ENCODE measurements at places on chromosomes 3 and 15.

- DNase-seq: no peak
Observed at GRCh38 chr15:85826756-85827515, 32.2 kb upstream of the KLHL25 start.

DNA sequence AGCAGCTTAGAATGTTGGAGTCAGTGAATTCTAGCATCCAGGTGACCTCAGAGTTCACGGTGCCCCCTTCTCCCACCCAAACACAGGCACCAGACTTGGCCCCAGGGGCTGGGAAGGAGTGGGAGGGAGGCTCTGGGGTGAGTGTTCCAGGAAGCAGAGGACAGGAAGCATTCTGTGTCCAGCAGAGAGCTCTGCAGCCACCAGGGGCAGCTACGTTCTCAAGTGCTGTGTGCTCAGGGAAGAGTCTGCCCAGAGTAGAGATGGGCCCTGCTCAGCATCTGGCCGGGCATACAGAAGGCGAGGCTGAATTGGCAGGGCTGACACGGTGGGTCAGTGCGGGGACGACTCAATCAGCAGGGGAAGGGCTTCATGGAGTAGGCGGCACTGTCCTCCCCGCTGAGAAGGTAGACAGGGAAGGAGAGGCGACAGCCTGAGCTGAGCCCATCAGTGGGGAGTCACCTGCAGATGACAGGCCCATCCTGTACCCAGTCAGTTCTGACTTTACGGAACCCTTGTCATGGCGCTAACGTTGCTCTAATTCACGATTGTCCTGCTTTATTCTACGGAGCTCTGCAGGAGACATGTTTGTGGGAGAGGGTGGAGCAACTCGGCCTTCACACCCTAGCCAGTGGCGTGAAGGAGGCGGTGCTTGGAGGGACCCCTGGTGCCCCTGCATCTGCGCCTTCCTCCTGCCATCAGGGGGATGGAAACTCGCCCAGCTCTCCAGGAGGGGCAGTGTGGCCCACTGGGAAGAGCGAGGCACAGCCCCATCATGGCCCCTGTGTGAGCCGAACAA, 82.2 kb downstream of the C3orf70 start:
- DNase-seq: no peak

GRCh38 chr15:40914486-40914885, 14.7 kb upstream of the DLL4 start:
- no peak for DNase-seq

DNA sequence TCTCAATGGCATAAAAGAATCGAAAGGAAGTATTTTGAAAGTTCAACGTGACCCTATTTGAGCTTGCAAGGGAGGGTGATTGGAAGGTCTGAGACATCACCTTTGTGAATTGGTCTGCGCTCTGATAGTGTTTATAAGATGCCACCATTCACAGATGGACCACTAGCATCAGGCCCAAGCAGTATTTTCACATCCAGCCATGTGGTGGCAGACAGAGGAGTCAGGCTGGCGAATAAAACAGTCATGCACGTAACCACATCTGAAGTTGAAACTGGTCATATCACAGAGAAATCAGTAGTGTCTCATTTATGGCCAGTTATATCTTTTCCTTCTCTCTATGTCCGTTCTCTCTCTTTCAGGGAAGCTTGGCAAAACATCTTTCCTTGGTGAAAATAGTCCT, 170.1 kb upstream of the ONECUT1 start:
- no peak for DNase-seq

DNA sequence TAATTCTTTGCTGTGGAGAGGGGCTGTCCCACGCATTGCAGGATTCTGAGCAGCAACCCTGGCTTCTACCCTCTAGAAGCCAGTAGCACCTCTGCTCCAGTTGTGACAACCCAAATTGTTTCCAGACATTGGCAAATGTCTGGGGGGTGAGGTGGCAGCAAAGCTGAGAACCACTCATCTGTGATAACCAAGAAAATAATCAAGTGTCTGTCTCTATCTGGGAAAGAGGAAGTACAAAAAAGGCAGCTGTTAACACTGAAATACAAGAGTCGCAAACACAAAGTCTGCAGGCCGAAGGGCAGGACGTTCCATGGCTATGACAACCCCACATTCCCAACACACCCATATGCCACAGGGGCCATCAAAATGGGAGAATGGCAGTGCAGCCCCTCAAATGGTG, 42.2 kb upstream of the GNB5 start:
- DNase-seq: no peak

- DNase-seq: no peak
Observed at GRCh38 chr3:115498898-115499297, 124.4 kb upstream of the GAP43 start.

GRCh38 chr3:134232151-134232550, 18.5 kb downstream of the RYK start:
- DNase-seq: peak; percentile 13

GRCh38 chr3:181133832-181134231, 144.3 kb upstream of the DNAJC19 start:
- DNase-seq: no peak

DNA sequence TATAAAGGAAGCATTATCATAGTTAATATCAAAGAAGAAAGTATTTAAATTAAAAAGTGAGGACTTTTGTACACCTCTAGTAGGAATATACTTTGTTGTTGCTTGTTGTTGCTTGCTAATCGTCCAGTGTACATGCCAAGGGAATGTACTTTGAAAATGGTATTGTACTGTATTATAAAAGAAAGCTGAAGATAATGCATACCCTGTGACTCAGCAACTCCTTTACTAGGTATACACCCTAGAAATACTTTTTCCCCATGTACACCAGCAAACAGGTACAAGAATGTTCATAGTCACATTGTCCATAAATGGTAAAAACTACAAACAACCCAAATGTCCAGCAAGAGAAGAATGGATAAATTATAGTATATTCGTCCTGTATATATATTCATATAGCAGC, 12.0 kb downstream of the TTBK2 start:
- no peak for DNase-seq

GRCh38 chr3:46695177-46695961, 1.9 kb upstream of the ALS2CL start:
- no peak for DNase-seq

- no peak for DNase-seq
Observed at GRCh38 chr3:41031401-41031800, 167.9 kb upstream of the CTNNB1 start.

GRCh38 chr3:47047673-47048072, 68.2 kb downstream of the NBEAL2 start:
- DNase-seq: no peak

GRCh38 chr15:31752065-31752762, 278.1 kb upstream of the CHRNA7 start:
- DNase-seq: no peak

DNA sequence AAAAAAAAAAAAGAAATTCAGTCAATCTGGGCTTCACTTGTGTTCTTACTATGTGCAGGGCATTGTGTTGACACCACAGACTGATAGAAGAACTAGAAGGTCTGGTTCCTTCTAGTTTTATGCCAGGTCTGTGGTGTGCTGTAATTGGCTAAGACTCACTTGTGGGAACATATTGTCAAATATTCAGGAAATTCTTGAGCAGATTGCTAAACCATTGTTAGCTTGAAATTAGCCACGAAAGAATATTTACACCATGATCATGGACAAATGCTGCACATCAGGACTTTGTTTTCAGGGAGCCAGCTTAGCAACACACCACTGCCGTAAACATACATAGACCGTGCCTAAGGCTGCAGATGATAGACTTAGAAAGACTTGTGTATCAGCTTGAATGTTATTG, 74.6 kb downstream of the GTPBP8 start:
- DNase-seq: no peak

DNA sequence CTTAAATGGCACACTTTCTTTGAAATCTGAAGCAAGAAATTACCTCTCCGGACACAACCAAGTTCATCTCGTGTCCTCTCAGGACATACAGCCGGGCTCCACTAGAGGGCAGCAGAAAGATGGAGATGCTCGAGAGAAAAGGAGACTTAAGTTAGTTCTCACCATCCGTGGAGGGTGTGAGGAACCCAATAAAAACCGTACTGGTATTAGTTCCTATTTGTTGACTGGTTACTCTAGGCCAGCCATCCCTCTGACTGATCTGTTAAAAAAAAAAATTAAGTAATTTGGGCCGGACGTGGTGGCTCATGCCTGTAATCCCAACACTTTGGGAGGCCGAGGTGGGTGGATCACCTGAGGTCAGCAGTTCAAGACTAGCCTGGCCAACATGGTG, 7.9 kb upstream of the CYP11A1 start:
- peak; percentile 85 for DNase-seq

DNA sequence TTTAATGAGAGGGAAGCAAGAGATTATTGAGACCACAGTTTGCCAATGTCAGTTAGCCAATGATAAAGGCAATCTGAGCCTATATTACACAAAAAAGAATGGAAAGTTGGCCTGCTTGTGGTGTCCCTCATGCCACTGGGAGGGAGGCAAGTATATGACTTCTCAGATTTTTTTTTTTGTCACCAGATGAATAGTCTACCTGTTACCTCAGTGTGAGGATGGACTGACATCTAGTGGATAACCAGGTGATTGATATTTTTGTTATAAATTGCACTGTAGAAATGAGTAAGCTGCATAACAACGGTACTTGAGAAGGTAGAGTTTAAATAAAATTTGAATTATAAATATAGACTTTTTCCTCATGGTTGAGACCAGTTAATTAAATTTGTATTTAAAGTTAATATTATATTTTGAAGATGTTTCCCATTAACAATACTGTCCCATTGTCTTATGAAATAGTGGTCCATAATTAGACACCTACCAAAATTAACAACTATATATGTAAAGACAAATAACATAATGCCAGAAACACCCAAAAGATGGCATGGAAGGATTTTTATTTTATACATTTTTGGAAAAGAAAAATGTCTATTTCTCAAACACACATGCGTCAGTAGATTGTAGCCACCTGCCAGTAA, 237.8 kb upstream of the GADL1 start:
- DNase-seq: peak; percentile 53

DNA sequence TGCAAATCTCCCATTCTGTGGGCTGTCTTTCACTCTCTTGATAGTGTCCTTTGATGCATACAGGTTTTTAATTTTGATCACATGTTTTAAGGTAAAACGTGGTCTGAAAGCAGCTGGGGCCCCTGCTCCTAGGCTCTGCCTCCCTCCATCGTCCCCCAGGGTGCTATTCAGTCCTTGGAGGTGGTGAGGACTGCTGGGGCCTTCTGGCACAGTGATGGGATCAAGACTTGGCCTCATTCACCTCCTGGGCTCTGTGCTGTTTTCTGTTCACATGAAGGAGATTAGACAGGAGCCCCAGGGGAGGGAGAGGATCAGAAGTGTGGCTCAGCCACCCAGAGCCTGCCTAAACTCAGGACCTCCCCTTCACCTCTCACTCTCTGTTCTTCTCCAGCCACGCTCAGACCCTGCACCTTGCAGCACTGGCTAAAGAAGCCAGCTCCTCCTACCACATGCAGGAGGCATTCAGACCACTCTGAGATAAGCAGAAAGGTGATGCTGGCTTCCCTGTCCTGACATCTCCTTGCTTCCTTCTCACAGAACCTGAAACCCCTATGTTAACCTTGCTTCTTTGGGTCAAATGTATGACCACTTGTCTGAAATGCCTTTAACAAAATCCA, 43.9 kb downstream of the PAQR5 start:
- DNase-seq: no peak

GRCh38 chr3:151262871-151263525, 15.3 kb downstream of the P2RY14 start:
- no peak for DNase-seq

- peak; percentile 62 for DNase-seq
Observed at GRCh38 chr3:149042789-149043386, 43.4 kb downstream of the HLTF start.

DNA sequence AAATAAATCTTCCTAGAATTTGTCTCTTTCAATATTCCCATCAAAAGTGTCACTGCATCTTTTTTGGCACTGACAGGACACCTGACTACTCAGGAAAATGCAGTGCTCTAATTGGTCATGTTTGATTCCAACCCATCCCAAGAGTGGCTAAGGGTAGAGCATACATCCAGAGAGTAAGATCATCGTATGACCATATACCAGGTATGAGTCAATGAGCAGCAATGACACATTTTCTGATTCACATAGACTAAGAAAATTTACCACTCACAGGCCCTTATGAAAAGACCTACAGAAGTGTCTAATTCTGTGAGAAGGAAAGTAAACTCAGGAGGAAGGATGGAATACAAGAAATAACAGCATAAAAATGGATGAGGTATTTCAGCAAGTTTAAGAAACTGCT, 434.2 kb downstream of the ZIC1 start:
- no peak for DNase-seq

DNA sequence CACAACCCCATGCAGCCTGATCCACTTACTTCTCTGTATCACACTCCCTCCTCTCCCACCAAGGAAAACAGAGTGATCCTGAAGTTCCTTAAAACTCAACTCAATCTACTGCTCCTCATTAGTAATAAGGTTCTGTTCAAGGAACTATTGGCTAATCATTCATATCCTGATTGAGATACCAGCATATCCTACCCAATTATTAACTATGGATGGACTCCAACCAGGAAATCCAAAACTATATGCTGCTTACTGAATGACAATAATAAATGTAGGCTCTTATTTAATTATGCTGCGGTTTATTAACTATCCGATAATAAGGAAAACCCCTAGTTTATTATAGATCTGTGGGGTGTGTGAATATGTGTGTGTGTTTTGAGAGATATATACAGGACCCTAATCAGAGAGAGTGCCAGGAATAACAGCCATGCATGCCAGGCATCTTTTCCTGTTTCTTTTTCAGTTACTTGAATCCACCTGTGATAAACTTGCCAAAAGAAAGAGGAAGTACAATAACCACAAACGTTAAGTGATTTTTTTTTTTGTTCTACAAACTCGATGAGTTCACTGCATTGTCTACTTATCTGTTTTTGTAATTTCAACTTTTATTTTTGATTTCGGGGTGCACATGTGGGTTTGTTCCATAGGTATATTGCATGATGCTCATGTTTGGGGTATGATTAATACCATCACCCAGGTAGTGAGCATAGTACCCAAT, 1031.7 kb upstream of the CFAP20DC start:
- DNase-seq: no peak

GRCh38 chr15:35557012-35557411, 11.0 kb upstream of the DPH6 start:
- no peak for DNase-seq

DNA sequence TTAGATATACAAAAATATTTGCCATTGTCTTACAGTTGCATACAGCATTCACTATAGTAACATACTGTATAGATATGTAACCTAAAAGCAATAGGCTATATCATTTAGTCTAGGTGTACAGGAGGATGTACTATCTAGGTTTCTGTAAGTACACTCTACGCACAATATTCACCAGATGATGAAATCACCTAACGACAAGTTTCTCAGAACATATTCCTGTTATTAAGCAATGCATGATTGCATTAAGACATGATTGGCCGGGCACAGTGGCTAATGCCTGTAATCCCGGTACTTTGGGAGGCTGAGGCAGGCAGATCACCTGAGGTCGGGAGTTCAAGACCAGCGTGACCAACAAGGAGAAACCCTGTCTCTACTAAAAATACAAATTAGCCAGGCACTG, 14.5 kb upstream of the PRKCI start:
- DNase-seq: no peak

GRCh38 chr3:69842789-69843188, 103.5 kb downstream of the MITF start:
- DNase-seq: no peak

- DNase-seq: no peak
Observed at GRCh38 chr3:30353711-30354467, 252.5 kb upstream of the TGFBR2 start.

- DNase-seq: no peak
Observed at GRCh38 chr15:64753480-64754185, 21.8 kb downstream of the RBPMS2 start.

GRCh38 chr15:33160581-33161165, 33.8 kb downstream of the FMN1 start:
- peak; percentile 32 for DNase-seq

All from astrocyte of the spinal cord (primary cell).